ENCODE measurements at places on chromosomes 2 and 18.

- DNase-seq: no peak
Measured at GRCh38 chr2:42929546-42930024, 137.2 kb upstream of the HAAO start.

GRCh38 chr2:44285174-44285573 is 9.9 kb downstream of the SLC3A1 start:
- no peak for DNase-seq

DNA sequence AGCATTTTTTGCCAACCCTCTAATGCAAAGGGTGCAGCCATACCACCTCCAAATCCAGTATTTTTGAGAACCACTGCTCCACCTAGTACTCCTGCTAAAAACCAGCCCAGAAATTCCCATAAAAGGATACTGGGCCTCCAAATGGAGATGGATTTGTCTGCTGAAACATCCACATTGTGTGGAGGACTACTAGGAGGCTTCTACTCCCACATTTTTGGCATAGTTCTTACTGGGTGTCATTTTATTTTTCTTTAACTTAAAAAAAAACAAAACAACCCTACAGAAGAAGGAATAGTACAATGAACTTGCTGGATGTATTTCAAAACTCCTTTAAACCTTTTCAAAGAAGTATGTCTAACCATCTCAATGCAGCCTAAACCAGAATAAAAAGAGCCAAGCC is 219.2 kb downstream of the SRBD1 start:
- no peak for DNase-seq

DNA sequence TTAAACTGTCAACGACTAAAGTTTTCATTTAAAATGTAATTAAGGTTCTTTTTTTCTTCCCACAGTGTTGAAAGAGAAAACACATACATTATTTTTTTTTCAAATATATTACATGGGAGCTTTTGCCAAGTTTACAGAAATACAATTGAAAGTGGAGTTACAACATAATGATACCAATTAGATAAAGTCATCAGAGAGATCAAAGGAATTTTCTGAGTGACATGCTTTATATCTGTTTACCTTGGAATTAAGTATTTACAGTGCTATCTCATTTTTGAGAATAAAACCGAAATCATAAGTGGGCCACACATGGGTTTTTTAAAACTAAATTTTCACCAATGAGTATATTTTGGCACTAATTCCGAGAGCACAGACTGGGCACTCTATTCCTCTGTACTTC is 165.2 kb downstream of the RAPGEF4 start:
- no peak for DNase-seq

All from CD4-positive, alpha-beta T cell treated with Interleukin-17A for 1 hour (primary cell).